T-helper 9 cell (primary cell): ENCODE measurements at places on chromosomes 3 and 15.
A peak's percentile ranks its signal among the peaks of the same experiment; 100 is the strongest.

GRCh38 chr3:55687526-55687925 is 200.4 kb upstream of the WNT5A start:
- DNase-seq = no peak

GRCh38 chr3:148379763-148380382 is 317.8 kb upstream of the AGTR1 start:
- DNase-seq = no peak

DNA sequence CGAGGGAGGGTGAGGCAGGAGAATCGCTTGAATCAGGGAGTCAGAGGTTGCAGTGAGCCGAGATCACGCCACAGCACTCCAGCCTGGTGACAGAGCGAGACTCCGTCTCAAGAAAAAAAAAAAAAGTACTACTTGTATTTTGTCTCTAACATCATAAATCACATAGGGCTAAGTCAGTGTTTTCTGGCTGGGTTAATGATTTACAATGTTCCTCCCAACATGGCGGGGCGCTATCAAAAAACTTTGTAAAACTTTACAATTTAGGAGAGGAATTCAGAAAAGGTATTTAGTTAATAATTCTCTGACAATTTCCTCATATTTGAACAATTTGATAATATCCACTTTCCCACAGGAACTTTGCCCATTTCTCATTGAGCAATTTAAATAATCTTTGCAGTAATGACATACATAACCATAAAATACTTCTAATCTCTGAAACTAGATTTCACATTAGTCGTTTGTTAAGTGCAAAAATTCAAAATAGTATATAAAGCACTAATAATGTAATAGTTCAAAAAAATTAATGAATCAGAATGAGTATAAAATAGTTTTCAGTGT is 26.6 kb upstream of the B3GNT5 start:
- DNase-seq = no peak

DNA sequence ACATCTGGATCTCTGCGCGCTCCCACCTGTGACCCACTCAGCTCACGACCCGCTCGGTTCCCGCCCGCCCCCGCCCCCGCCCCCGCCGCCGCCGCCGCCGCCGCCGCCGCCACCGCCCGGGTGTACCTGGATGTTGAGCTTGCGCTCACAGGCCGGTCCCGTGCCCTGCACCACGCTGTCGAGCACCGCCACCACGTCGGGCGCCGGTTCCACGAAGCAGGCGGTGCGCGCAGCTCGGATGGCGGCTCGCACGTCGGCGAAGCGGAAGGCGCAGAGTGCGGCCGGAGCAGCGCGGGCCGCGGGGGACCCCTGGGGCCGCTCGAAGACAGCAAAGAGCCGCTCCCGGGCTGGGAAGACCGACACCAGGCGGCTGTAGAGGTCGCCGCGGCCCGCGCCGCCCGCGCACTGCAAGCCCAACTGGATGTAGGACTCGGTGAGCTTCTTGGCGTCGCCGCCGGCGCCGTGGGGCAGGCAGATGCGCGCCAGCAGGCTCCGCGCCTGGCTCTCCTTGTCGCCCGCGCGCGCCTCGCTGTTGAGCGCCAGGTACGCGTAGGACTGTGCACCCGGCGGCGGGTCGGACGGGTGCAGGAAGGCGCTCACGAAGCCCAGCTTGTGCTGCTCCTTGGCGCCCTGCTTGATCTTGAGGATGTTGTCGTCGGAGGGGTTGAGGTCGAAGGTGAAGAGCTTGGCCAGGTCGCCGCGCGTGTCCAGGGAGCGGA is 1.1 kb downstream of the PLXND1 start:
- DNase-seq = peak; percentile 34

GRCh38 chr3:173785004-173785403 is 387.5 kb downstream of the NLGN1 start:
- no peak for DNase-seq

DNA sequence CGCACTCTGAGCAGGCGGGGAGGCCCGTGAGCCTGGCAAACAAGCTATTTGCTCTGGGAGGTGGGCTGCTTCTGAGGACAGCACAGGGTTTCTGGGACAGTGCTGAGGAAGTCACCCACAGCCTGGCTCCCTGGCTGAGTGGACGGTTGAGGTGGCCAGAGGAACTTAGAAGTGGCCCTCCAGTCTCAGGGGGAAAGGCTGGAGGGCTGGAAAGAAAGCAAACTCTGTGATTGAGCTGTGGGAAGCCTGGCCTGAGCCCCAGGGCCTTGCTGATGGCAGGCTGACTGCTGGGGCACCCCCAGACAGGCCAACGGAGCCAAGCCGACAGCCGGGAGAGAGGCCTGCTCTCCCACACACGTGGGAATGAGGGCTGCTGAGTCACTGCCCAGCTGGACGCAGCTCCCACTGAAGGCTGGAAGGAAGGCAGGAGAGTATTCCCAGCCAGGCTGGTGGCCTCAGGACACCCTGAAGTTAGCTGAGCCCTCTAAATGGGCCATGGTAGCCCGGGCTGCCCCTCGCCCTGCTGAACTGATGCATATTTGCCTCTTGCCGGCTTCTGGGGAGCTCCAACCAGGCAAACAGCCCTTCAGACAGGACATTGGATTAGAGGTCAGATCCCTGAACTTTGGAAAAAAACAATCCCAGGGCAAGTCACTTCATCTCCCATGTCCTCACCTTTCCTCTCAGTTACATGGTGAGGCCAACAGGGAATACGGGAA is 98.0 kb upstream of the TLE3 start:
- no peak for DNase-seq

- DNase-seq = no peak
These were observed 305.8 kb downstream of the PLCL2 start for GRCh38 chr3:17190353-17191078.

DNA sequence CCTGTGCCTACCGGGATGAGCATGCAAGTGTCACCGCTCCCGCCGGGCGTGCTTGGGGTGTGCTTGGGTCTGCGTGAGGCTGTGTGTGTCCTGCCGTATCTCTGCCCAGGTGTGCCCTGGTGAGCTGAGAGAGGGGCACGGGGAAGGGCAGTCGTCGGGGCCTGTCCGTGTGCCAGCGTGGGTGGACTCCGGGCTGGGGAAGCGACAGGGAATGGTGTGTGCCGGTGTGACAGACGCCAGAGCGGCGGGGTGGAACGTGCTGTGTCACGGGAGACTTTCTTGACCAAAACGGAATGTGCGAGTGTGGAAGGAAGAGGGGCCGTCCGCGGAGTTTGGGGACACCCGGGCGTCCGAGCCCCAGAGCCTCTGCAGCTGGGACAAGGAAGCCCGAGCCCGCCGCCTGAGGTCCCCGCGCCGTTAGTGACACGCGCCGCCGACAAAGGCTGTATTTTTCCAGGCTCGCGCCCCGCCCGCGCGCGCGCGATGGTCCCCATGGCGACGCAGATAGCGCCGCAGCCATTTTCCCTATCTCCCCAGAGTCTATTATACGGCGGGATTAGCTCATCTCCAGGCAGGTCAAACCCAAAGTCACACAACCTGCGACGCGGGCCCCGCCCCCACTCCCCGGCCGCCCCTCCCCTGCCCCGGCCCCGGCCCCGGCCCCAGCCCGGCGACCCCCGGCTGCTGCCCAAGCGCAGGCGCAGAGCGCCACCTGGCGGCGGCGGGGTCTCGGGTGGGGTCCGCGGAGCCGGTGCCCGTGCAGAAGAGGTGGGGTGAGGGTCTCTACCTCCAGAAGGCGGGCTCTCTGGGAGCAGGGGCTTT is 4.5 kb upstream of the GATA2 start:
- DNase-seq = peak; percentile 65

GRCh38 chr15:73048624-73049295 is 3.5 kb upstream of the NEO1 start:
- no peak for DNase-seq

DNA sequence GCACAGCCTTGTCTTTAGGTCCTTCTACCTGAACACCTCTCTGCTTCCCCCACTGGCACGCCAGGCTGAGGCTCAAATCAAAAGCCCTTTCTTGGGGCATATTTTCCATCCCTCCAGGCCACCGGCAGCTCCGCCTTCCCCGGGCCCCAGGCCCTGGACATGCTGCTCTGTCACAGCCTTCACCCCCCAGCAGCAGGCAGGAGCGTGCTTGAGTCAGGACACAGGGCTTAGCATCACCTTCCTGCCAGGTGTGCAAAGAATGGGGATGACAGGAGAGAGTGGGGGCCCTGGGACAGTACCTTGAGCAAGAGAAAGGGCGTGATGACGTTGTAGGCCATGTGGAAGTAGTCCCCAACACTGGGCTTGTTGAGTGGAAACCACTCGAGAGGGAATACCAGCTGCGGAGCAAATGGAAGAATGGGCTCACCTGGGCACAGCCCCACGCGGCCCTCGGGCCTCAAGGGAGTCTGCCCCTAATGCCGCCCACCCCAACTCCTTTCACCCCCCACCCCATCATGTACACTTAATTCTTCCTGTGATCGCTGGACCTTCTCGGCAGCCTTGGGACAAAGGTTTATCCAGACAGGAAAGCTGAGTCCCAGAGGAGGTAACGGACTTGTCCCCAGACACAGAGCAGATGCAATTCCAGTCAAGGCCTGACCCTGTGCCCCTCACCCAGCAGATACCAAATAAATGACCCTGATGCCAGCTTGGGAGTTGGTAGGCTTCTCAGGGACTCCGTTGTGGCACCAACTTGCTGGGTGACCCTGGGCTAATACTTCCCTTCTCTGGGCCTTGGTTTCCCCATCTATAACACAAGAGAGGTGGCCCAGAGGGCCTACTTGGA is 9.1 kb upstream of the CALML4 start:
- no peak for DNase-seq

DNA sequence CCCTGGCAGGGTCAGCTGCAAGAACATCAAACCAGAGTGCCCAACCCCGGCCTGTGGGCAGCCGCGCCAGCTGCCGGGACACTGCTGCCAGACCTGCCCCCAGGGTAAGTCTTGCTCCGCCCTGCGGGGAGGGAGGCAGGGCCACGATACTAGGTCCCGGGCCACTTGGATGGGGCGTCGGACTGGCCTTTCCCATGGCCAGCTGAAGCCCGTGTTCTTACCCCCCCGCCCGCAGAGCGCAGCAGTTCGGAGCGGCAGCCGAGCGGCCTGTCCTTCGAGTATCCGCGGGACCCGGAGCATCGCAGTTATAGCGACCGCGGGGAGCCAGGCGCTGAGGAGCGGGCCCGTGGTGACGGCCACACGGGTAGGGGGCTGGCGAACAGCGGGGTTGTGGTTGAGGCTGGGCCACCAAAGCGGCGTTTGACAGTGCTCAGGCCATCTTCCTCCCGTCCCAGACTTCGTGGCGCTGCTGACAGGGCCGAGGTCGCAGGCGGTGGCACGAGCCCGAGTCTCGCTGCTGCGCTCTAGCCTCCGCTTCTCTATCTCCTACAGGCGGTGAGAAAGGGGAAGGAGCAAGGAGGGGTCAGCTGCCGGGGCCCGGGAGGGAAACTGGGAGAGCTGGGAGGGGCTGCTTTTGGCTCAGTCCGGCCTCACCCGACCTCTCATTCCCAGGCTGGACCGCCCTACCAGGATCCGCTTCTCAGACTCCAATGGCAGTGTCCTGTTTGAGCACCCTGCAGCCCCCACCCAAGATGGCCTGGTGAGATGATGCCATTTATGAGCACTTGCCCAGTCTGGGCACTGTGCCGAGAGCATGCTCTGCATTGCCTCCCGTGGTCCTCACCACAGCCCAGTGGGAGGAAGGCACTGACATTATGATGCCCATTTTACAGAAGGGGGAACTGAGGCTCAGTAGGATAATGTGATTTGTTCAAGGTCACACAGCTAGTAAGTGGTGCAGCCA is 1.7 kb downstream of the CHRD start:
- no peak for DNase-seq

- DNase-seq = no peak
These were observed 33.0 kb downstream of the HSPBAP1 start for GRCh38 chr3:122760453-122761271.

DNA sequence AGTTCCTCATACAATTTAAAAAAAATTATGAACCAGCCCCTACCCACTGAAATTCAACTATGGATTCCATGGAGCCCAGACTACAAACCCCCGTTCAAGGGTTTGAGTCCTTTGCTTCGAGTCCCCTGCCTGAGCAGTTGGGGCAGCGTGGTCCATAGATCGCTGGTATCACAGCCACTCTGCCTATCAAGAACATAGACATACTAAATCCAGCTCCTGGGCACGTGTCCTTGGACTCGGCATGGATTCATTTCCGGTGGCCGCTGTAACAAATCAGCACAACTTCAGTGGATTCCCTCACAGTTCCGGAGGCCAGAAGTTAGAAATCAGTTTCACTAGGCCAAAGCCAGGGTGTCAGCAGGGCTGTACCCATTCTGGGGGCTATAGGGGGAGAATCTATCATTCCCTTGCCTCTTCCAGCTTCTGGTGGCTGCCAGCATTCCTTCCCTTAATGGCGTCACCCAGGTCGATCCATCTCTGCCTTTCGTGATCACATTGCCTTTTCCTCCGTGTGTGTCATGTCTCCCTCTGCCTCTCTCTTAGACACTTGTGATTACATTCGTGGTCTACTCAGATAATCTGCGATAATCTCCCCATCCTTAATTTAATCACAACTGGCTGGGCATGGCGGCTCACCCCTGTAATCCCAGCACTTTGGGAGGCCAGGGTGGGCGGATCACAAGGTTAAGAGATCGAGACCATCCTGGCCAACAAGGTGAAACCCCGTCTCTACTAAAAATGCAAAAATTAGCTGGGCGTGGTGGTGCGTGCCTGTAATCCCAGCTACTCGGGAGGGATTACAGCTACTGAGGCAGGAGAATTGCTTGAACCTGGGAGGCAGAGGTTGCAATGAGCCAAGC is 4.6 kb upstream of the TMEM44 start:
- no peak for DNase-seq

- no peak for DNase-seq
These were observed 257.7 kb upstream of the UBE2E1 start for GRCh38 chr3:23547905-23548650.

- DNase-seq = no peak
These were observed 5.2 kb downstream of the GPX1 start for GRCh38 chr3:49352890-49353421.

GRCh38 chr15:31207246-31207645 is 105.7 kb upstream of the TRPM1 start:
- no peak for DNase-seq

DNA sequence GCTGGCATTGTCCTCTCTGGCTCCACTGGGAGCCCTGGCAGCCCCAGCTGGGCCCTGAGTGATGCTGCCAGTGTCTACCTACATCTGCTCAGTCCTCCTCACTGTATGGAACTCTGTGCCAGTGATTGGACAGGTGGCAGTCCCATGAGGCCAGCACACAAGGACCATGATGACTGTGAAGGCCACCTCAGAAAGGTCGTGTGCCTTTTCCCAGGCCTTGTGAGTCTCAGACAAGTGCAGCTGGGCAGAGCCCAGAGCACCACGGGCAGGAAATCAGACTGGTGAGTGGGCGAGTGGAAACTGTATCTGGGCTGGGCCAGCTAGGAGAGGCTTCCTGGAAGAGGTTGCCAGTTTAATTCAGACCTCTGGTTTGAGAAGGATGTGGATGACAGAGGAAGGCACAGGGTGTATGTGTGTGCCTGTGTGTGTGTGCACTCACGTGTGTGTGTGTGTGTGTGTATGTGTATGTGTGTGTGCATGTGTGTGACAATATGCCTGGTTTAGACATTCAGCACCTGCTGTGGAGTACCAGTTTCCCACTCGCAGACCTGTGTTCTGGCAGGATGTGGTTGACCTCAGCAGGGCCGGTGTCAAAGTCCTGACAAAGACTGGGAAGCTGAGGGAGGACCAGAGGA is 7.0 kb downstream of the MAPKAPK3 start:
- no peak for DNase-seq

DNA sequence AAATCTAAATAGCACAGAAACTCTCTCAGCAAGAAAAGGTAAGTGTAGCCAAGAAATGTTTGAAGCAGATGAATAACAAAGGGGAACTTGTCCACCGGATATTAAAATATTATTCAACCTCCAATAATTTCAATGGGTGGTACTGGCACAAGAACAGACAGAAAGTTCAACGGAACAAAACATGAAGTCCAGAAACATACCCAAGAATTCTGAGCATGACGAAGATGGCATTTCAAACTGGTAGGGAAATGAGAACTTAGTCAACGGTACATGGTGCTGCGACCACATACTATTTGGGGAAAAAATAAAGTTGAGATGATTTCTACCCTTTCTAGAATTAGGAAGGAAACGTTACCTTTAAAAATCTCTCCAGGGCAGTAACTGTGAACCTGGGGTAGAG is 5.5 kb downstream of the CHSY1 start:
- DNase-seq = no peak
